ENCODE measurements at places on chromosomes 2 and 18. TPM values are rescaled to one million over a fixed set of nuclear protein-coding genes. Genes with fewer than 3 reads are reported as not detected.
A peak's percentile ranks its signal among the peaks of the same experiment; 100 is the strongest.

DNA sequence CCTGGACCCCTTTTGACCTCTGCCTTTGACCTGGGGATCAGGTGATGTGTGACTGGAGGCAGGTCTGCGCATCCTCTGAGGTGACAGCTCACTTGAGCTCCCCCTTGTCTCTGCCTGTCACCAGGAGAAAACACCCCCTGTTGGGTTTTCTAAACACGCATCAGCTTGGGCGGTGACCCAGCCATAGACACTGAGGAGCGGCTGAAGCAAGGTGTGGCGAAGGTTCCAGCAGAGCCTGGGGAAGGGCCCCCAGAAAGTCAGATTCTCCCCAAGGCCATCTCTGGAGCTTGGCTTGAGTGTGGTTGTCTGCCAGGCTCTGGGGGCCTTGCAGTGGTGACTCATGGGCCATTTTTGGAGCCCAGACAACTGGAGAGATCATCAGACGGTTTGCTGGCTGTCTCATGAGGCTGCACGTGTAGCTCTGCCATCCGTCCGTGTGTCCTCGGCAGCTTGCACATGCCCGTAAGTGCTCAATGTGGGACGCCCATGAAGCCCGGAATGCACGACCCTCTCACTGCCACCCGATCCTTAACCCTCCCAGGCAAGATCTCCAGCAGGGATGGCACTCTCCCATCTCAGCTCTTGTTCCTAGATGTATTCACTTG is 29.4 kb downstream of the SIX3 start:
- no peak overlapping the region for H3K27ac ChIP-seq
- no peaks in the 10 kb centered on the region for H3K36me3 ChIP-seq
- DNase-seq = peak; percentile 18
- H3K4me1 ChIP-seq = no peaks in the 10 kb centered on the region
- H3K4me3 ChIP-seq = no peak overlapping the region

- H3K27me3 ChIP-seq = no peaks in the 10 kb centered on the region
- H3K4me3 ChIP-seq = no peak overlapping the region
- no peak overlapping the region for H3K27ac ChIP-seq
- no peaks in the 10 kb centered on the region for H3K36me3 ChIP-seq
Measured at GRCh38 chr2:69774984-69775982, 33.3 kb downstream of the ANXA4 start.

DNA sequence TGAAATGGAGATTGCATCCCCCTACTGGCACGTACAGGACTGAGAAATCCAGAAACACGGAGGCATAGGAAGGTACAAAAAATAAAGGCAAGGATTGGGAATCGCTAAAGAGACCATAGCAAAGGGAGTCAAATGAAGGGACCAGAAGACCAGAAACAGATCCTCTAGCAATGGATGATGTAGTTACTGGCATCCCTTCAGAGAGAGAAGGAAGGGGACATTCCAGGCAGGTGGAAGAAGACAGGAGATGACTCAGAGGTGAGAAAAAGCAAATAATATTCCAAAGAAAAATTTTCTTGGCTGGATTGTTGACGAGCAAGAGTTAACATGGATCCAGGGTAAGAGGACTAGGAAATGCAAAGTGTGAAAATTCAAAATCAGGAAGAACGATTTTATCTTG is 78.4 kb upstream of the FZD7 start:
- H3K27me3 ChIP-seq = peaks cover 2% of the 10 kb centered on the region
- no peak overlapping the region for H3K27ac ChIP-seq
- DNase-seq = no peak
- H3K36me3 ChIP-seq = no peaks in the 10 kb centered on the region

GRCh38 chr2:19848952-19849351 is 52.8 kb downstream of the TTC32 start:
- peaks cover 15% of the 10 kb centered on the region for H3K27me3 ChIP-seq
- no peak for DNase-seq
- H3K4me1 ChIP-seq = no peaks in the 10 kb centered on the region
- H3K27ac ChIP-seq = no peak overlapping the region

GRCh38 chr2:196101325-196101991 is 32.8 kb upstream of the DNAH7 start:
- DNase-seq = peak; percentile 74
- H3K4me3 ChIP-seq = no peak overlapping the region
- H3K4me1 ChIP-seq = peaks cover 6% of the 10 kb centered on the region
- no peaks in the 10 kb centered on the region for H3K36me3 ChIP-seq

- peaks cover 8% of the 10 kb centered on the region for H3K4me1 ChIP-seq
- H3K4me3 ChIP-seq = no peak overlapping the region
- H3K27me3 ChIP-seq = no peaks in the 10 kb centered on the region
Measured at GRCh38 chr2:227442639-227443038, 29.3 kb upstream of the AGFG1 start.

DNA sequence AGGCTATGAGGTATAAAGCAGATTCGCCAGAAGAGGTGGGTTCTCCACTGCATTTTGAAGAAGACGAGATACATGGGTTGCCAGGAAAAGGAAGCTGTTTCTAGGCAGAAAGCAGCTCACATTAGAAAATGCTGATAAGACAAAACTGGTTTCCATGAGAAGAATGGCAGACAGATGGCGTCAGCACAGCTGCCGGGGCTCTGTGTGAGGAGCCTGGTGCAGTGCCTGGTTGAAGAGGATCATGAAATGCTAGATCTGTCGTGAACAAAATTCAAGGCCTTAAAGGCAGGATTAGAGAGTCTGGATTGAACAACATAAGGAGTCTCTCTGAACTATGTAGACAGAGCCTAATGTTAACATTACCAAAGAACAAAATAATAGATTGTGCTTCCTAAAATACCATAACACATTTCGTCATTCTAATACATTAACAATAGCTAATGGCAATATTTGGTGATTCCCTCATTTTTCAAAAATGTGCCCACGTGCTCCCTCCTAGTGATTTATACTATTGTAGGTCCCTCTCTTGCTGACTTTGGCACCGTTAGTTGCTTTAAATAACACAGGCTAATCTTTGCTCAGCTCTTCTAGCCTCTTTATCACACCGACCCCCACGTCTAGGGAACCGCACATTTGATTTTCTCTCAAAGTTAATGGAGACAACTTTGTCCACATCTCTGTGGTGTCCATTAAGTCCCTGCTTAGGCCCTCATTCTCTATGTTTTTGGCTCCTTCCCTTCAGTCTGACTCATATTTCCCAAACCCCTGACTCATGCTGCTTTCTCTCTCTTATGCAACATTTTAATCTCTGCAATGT is 38.2 kb downstream of the EFEMP1 start:
- peak overlapping the region; percentile 100 for H3K27ac ChIP-seq
- H3K27me3 ChIP-seq = no peaks in the 10 kb centered on the region
- H3K36me3 ChIP-seq = peaks cover 19% of the 10 kb centered on the region
- DNase-seq = peak; percentile 96

GRCh38 chr2:148058641-148059040 is 37.8 kb downstream of the MBD5 start:
- no peaks in the 10 kb centered on the region for H3K27me3 ChIP-seq
- peak; percentile 60 for DNase-seq
- no peak overlapping the region for H3K4me3 ChIP-seq
- peaks cover 5% of the 10 kb centered on the region for H3K36me3 ChIP-seq
- H3K4me1 ChIP-seq = no peaks in the 10 kb centered on the region

DNA sequence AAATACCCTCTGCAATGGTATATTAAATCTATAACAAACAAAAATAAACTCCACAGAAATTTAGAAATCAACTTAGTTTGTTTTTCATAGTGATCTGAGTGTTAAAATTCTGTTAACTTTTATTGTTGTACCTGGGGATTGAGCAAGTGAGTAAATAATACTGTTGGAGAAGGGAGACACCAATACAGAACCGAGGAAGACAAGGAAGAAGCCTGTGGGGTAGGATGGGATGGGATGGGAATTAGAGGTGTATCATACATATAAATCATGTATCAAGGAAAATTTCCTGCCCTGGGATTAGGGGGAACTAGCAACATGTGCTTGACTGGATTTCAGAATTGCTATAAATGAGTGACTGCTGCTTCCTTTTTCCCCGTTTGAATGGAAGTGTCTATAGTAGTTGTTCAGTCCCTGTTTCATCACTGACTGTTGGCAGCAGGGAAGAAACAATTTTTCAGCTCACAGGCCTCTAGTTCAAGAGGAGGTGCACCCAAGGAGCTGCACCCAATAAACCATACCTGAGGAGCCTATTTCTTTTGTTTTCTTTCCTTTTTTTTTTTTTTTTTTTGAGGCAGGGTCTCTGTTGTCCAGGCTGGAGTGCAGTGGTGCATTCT is 53.1 kb downstream of the SP110 start:
- no peak for DNase-seq
- H3K36me3 ChIP-seq = peaks cover 3% of the 10 kb centered on the region
- H3K4me1 ChIP-seq = no peaks in the 10 kb centered on the region
- no peak overlapping the region for H3K27ac ChIP-seq

- DNase-seq = no peak
- H3K36me3 ChIP-seq = no peaks in the 10 kb centered on the region
- H3K27ac ChIP-seq = no peak overlapping the region
- H3K4me3 ChIP-seq = no peak overlapping the region
- H3K4me1 ChIP-seq = no peaks in the 10 kb centered on the region
Measured at GRCh38 chr2:102425441-102426132, 2.6 kb downstream of the IL18RAP start.

DNA sequence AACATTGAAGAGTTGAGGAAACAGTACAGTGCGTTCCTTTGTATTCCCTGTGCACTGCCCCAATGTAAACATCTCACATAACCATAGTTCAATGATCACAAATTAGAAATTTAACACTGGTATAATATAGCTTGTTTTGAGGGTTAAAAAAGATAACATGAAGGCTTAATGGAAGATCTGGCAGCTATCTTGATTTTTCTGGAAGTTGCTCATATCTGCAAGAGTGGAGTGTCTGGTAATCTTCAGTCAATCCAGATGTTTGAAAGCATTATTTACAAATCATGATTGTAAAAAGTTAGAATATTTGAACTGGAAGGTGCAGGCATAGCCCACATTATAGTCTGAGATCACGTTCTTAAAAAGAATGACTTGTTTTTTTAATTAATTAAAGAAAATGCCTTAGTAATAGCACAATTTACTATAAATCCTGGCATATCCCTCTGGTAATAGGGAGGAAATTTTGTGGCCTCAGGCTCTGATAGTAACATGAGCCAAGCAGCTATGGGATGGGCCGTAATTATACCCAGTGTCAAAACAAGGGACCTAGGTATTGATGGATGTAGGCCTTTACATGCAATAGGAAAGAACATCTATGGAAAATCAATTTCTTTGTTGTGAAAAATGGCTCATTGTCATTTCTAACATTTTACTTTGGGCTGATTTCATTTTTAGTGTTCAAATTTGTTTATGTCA is 418.0 kb downstream of the THSD7B start:
- H3K27ac ChIP-seq = no peak overlapping the region
- H3K27me3 ChIP-seq = no peaks in the 10 kb centered on the region
- no peaks in the 10 kb centered on the region for H3K36me3 ChIP-seq
- no peaks in the 10 kb centered on the region for H3K4me1 ChIP-seq

DNA sequence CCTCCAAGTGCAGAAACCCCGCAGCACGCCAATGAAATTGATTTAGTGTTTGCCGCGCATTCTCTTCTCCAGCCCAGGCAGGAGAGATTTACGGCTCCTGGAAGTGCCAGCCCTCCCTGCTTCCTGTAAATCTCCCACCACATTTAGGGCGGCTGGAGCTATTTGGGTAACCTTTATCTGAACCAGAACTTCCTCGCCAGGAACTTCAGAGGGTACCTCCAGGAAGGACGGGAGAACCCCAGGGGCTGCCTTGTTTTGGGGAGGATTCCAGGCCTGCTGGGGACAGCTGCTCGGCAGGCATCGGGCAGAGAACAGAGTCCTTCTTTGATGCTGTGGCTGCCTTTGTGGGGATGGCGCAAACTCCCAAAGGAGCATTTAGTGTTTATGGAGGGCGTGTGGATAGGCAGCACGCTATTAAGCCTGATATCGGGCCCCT is 122.0 kb upstream of the MYCN start:
- no peak overlapping the region for H3K27ac ChIP-seq
- H3K4me3 ChIP-seq = no peak overlapping the region
- no peaks in the 10 kb centered on the region for H3K36me3 ChIP-seq
- H3K4me1 ChIP-seq = no peaks in the 10 kb centered on the region

DNA sequence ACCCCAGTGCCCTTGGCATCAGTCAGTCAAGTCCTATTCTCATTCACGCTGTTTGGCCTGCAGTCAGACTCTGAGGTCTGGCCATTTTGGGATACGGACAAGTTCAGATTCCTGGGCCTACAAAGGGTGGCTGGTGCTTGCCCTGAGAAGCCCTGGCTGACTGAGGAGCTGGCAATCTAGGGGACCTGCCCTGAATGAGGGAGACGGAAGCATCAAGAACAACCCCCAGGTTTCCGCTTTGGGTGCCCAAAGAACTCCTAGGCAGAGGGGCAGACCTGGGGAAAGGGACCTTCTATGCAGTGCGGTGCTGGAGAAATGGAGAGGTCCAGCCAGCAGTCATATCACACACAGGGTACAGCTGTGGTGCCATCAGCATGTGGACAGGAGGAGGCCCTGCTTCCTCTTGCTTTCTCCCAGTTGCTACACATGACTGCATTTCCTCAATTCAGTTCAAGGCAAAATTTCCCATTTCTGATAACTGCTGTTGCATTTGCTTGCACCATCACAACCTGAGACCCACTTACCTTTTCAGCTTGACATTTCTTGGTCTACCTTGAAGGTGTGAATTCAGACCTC is 70.9 kb upstream of the LGALSL start:
- peaks cover 24% of the 10 kb centered on the region for H3K27me3 ChIP-seq
- no peaks in the 10 kb centered on the region for H3K36me3 ChIP-seq
- no peaks in the 10 kb centered on the region for H3K4me1 ChIP-seq
- no peak overlapping the region for H3K4me3 ChIP-seq
- H3K27ac ChIP-seq = no peak overlapping the region

GRCh38 chr2:224180810-224181209 is 141.7 kb upstream of the SERPINE2 start:
- H3K4me1 ChIP-seq = peaks cover 2% of the 10 kb centered on the region
- DNase-seq = no peak

- DNase-seq = peak; percentile 63
- H3K27me3 ChIP-seq = no peaks in the 10 kb centered on the region
- peak overlapping the region; percentile 57 for H3K4me3 ChIP-seq
- peak overlapping the region; percentile 29 for H3K27ac ChIP-seq
- peaks cover 3% of the 10 kb centered on the region for H3K36me3 ChIP-seq
Measured at GRCh38 chr2:96815326-96816126, 542 bp upstream of the CNNM3 start.

DNA sequence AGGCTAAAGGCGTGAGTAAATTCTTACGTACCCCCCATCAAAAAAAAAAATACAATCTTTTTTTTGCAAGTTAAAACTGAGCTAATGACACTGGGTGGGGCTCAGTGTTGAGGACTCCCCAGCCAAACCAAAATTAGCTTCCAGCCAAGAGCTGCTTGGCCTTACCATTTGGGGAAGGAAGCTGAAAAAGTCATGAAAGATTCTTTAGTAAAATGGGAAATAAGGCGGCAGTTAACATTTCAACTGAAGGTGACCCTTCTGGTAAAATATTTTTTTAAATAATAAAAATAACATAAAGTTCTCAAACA is 16.4 kb downstream of the SMAD7 start:
- peak overlapping the region; percentile 56 for H3K27ac ChIP-seq
- peaks cover 14% of the 10 kb centered on the region for H3K36me3 ChIP-seq
- no peaks in the 10 kb centered on the region for H3K27me3 ChIP-seq
- peaks cover 61% of the 10 kb centered on the region for H3K4me1 ChIP-seq
- DNase-seq = no peak

The ASPRV1 gene
- 0.28 TPM for total RNA-seq

The FNDC4 gene
- 7.3 TPM for total RNA-seq

The SMAD7 gene
- total RNA-seq = 13.3 TPM

The PROC gene
- not detected for total RNA-seq

The CFC1 gene
- total RNA-seq = not detected

Measured in IMR-90 (cell line).